ENCODE measurements at places on chromosomes 4 and X. TPM values are rescaled to one million over a fixed set of nuclear protein-coding genes. Genes with fewer than 3 reads are reported as not detected.

NAA15 gene
- 45.3 TPM for total RNA-seq

GPR173 gene
- total RNA-seq: 0.24 TPM

ABCB7 gene
- total RNA-seq: 30.9 TPM

PCDH10 gene
- 0.69 TPM for total RNA-seq

ASB11 gene
- not detected for total RNA-seq

CT45A5 gene
- 10.4 TPM for total RNA-seq

GPR82 gene
- not detected for total RNA-seq

EDNRA gene
- 0.11 TPM for total RNA-seq

THOC2 gene
- 51.3 TPM for total RNA-seq

ADH7 gene
- total RNA-seq: not detected

ZNF157 gene
- 0.06 TPM for total RNA-seq

TRIM61 gene
- total RNA-seq: not detected

ATOH1 gene
- not detected for total RNA-seq

GPRASP2 gene
- total RNA-seq: 17.4 TPM

DNA sequence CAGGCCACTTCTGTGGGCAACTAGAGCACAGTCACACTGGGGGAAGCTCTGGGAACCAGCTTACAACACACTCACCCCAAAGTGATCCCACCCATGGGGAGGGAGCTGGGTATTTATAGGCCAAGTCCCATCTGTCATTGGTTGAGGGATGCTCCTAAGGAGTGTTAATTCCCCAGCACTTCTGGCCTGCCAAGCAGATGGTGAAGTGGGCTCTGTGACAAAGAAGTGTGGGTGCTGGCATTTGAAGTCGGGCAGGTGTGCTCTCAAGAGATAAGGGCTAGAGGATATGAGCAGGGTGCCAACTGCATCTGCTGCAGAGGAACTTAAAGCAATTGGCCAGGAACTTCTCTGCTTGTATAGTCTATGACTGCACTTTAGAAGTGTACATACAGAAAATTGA lies 30.9 kb downstream of the PTCHD1 start:
- DNase-seq: no peak

DNA sequence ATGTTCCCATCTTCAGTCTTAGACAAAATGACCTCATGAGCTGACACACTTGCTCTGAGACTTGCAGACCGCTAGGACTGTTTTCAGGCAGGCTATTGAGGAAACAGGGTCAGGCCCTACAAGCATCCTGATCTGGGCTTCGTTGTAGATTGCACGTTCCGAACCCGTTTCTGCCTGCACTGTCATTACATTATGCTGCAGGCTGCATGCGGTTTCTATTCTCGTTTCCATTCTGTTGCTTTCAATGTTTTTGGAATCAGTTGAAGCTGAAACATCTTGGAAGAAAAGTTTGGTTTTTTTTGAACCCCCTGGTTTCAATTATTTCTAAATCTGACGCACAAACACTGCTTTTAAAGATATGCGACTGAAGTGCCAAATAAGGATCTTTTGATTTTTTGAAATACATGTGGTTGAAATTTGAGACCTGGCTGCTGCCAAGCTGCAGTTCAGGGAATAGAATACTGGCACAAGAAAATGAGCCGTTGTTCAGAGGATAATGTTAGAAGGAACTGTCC lies 716.1 kb upstream of the INTU start:
- peak; percentile 3 for DNase-seq

DNA sequence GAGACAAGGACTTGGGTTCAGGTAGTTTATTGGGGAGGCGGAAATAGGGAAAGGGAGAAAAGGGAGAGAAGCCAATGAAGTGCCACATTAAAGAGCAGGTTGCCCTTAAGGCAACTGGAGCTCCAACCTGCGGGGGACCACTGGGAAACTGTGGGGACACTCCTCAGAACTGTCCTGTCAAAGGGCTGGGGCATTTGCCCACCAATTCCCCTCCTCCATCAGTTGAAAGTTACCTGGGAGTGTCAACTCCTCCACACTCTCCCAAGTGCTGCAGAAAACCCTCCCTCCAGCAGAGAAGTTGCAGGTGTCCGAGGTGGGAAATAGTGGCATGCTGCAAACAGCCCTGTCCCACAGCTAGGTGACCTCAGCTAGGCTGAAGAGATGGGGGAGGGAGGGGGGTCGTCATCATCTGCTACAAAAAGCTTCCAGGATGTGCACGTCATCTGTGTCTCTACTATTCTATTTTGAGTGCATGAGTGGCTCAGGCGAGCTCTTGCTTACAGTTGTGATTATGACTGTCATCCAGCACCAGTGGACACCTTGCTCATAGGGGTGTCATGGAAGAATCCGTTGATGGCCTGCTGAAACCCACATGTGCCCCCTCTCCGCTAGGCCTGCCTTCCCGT lies 41.5 kb upstream of the XPNPEP2 start:
- DNase-seq: no peak

DNA sequence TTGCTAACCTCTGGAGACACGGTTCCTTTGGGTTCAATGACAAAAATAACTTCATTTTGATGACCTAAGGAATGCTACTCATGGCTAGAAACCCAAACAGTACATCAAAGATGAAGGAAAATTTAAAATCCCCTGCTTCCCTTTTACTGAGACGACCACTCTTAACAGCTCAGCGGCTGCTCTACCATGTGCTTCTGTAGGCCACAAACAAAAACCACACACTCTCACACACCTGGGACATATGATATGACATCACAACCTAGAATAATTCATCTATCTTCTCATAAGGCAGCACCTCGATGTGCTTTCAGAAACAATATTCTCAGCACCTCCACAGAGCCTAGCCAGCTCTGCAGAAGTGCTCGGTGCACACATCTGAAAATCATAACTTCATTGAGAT lies 34.7 kb downstream of the ABLIM2 start:
- DNase-seq: no peak

- DNase-seq: no peak
Observed at GRCh38 chr4:150781191-150781590, 199.2 kb downstream of the MAB21L2 start.

- no peak for DNase-seq
Observed at GRCh38 chrX:25029288-25029825, 13.6 kb upstream of the ARX start.

- no peak for DNase-seq
Observed at GRCh38 chr4:41792166-41792565, 43.6 kb upstream of the PHOX2B start.

DNA sequence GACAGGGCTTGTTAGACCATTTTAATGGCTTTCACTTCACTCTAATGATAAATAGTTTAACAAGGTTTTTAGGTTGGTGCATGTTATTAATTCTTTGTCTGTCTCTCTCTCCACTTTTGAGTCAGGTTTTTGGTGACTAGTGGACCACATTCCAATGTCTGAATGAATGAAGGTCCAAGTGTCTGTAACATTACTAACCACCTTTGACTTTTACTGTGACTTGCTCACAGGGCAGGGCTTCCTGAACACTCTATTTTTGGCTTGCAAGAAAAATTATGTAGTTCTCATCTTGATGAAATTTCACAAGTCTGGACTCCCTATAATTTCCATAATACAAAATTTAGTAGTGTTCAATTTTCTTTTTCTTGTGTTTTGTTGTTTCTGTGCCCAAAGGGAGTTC lies 78.9 kb upstream of the BMPR1B start:
- no peak for DNase-seq

DNA sequence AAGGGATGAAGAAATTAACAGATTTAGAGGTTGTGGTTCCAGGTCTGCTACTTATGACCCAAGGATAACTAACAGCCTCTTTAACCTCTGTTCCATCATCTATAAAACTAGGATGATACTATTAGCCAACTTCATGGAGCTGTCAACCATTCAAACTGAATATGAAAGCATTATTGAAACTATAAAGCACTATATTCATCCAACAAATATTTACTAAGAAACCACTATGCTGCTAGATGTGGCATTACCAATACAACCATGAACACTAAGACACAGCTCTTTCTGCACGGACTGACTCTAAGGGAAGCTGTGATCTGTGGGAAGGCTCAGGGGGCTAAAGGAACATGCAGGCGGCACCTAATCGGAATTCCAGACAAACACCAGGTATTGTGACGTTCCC lies 66.0 kb downstream of the APBB2 start:
- DNase-seq: no peak

DNA sequence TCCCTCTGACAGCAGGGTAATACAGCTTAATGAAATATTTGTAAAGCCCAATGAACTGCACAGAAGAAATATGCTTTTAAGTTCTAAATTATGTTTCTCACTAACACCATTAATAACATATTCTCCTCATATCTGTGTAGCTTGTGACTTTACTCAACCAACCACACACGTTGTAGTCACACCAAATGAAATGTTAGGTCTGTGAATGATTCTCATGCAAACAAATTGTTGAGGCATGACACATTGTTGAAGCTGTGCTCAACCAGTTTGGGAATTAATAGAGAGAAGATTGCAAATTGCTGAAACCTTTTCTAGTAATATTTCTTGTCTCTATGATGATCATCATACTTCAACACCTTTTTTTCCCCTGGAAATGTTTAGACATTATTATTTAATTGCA lies 645.9 kb downstream of the PCDH7 start:
- DNase-seq: no peak

- no peak for DNase-seq
Observed at GRCh38 chrX:2867206-2867605, 38.5 kb downstream of the GYG2 start.

- DNase-seq: no peak
Observed at GRCh38 chr4:36420111-36420679, 138.8 kb downstream of the DTHD1 start.

- no peak for DNase-seq
Observed at GRCh38 chr4:94285666-94286065, 57.0 kb downstream of the HPGDS start.

- DNase-seq: no peak
Observed at GRCh38 chr4:184934184-184934583, 84.1 kb upstream of the HELT start.

DNA sequence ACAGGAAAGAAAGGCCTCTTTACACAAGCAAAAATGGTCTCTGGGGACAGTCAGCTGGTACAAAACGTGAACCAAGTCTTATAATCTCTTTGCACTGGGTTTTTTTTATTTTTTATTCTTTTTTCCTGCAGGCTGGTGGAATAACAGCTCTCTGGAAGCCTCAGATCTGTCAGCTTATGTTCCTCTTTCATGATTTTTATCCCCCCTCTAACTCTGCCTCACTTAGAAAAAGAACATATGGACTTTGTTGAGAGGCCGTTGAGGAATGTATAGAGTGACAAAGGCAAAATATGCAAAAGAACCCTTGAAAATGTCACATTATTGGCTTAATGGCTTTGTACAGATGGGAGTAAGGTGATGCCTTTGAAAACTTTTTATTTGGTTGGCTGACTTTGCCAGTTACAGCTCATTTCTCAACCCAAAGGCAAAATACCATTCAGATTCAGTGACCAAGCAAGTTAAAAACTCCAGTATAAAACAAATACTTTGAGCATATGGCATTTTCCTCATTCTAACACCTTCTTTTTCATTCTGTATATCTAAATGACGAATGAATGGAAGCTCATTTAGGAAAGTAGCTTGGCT lies 111.1 kb downstream of the RNF150 start:
- DNase-seq: no peak

DNA sequence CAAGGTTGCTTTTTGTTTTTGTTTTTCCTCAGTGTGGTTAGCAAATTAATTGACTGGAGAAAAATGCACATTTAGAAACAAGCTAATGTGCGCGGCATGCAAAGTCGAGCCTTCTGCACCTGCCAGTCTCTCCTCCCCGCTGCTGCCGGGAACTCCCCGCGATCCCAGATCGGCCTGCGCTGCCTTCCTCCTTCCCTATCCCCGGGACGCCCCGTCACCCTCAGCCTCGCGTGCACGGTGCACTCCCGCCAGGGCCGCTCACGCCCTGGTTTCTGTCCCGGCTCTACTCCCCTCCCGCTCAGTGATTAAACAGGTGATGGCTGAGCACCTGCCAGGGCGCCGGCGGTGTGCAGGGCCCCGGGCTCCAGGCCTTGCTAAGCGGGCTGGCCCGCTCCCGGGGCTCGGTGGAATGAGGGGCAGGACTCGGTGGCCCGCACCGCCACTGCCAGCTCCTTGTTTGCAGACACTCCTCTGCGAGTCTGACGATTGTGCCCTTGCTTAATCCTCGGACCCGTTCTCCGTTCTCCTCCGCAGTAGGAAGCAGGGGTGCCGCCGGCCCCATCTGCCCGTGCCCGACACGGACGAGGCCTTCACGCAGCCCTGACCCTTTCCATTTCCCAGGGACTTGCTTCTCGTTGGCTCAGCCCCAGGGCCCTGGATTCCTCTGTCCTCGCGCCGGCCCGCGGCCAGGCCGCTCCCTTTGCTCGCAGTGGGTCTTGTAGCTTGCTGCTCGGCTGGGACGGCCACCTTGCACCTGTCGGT lies 143.4 kb downstream of the TRIML1 start:
- DNase-seq: no peak

- DNase-seq: no peak
Observed at GRCh38 chr4:36966756-36967460, 277.6 kb upstream of the NWD2 start.

- peak; percentile 33 for DNase-seq
Observed at GRCh38 chr4:152072001-152072485, 311.2 kb upstream of the GATB start.

GRCh38 chrX:118528071-118528737 lies 32.6 kb downstream of the DOCK11 start:
- DNase-seq: no peak

- peak; percentile 52 for DNase-seq
Observed at GRCh38 chr4:19844446-19844845, 407.3 kb upstream of the SLIT2 start.

GRCh38 chrX:79096145-79096556 lies 48.3 kb upstream of the GPR174 start:
- DNase-seq: no peak

GRCh38 chr4:188197566-188197965 lies 58.3 kb downstream of the TRIML1 start:
- no peak for DNase-seq

DNA sequence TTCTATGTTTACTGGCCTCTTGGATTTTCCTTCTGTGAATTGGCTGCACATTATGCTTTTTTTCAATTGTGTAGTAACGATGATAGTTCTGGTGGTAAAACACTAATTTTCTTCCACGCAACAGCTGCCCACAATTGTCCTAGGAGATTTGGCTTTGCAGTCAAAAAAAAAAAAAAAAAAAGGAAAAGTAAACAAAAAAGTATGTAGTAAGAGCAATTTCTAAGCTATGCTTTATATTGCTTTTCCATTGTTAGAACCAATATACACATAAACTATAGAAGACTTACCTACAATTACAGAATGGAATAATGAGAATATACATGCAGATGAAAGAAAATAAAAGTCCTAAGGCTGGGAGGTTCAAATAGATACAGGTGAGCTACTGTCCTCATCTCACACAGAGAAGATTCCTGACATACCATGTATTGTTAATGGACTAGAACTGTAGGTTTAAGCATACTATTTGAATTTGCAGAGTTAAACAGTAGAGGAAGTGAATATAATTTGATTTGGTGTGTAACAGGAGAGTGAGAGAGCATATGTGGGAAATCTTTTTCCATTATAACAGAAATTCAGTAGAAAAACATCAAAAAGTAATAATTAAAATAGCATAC lies 976.2 kb downstream of the RAB28 start:
- no peak for DNase-seq

DNA sequence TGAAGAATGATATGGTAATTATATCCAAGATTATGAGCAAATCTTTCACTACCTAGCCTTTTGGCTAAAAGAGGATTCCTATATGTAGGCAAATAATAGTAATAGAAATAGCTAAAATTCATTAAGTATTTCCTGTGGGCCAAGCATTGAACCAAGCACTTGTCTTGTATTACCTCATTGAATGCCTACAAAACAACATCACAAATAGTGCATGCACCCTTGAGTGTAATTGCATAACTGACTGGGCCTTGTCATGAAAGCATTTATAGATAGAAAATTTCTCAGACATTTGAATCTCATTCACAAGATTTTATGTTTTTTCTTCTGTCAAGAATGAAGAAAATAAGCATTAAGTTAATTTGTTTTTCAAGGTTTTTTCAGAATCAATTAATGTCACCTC lies 3.9 kb upstream of the HPGDS start:
- no peak for DNase-seq
